ENCODE measurements at places on chromosomes 11 and 22.

- no peak for DNase-seq
Observed at GRCh38 chr22:25357606-25358420, 138.4 kb downstream of the CRYBB2 start.

- no peak for DNase-seq
Observed at GRCh38 chr11:8252946-8253345, 10.7 kb downstream of the LMO1 start.

- no peak for DNase-seq
Observed at GRCh38 chr22:22752556-22753477, 108.4 kb downstream of the GGTLC2 start.

GRCh38 chr11:59678118-59678812 lies 9.4 kb upstream of the PATL1 start:
- DNase-seq: no peak

GRCh38 chr11:96326959-96327358 lies 16.0 kb downstream of the MAML2 start:
- no peak for DNase-seq

- DNase-seq: no peak
Observed at GRCh38 chr11:115222218-115222862, 281.9 kb downstream of the CADM1 start.

DNA sequence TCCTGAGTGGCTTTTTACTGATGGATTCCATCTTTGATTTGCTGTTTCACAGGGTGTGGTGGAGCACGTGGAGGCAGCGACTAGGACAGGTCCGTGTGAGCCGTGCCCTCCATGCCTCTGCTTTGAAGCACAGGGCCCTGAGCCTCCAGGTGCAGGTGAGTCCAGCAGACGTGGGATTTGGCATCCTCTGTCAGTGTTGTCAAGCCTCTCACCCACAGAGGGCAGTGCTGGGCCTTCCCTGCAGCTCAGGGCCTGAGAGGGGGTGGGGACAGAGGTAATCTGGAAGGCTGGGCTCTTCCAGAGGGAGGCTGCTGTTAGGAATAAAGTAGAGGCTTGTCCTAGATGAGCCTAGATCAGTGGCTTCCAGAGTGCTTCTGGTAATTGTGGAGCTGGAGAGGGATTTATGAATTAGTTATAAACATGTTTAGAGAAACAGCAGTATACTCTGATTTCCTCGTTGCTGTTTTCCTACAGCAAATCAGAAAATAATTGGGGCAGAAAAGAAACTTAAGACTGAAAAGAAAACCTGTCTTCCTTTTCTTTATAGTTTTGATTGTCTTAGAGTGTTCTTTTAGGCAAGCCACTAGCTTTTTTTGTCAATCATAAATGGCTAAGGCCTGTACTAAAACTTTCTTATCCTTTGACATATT lies 65.0 kb downstream of the SFI1 start:
- peak; percentile 56 for DNase-seq

DNA sequence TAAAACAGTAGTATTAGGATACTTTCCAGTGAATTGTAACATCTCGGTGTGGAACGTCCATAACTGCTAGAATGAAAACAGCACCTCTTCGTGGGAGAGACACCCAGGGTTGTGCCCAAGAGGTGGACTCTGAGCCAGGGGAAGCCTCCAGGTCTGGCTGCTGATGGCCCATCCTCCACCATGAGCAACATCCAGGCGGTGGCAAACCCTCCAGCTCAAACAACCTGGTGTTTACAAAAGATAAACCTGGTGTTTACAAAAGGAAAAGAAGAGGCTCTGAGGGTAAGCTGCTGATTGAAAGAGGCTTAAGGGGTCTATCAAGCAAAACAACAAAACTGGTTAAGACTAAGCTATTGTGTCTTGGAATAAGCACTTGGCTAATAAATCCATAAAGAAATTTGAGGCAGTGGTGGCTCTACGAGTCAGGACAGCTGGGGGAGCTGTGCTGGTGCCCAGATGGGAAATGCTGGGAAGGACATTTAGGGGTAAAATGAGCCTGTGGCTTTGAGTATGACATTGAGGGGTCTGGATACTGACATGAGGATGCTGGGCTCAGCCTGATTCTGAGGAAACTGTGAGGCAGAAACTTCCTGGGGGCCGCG lies 909.0 kb downstream of the BRD1 start:
- DNase-seq: no peak

DNA sequence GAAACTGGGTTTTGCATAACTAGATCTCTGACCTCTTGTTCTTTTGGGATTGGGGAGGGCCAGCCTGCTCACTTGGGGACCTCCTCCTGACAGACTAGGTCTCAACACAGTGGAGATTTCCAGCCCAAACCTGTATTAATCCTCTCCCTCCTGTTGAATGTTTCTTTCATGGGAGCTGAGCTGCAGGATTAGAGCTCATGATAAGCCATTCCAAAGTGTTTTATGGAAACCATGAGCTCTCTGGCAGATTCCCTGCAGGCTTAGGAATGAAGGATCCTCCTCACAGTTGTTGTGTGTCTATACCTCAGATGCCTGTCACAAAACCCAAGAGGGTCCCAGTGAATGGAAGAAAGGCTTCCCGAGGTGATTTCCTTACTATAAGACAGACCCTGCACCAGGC lies 248.4 kb upstream of the B3GAT1 start:
- no peak for DNase-seq

- no peak for DNase-seq
Observed at GRCh38 chr11:44977493-44977984, 26.9 kb upstream of the TP53I11 start.

- no peak for DNase-seq
Observed at GRCh38 chr11:36360826-36361415, 64.8 kb downstream of the PRR5L start.
